ENCODE measurements at places on chromosomes 4 and X.
A peak's percentile ranks its signal among the peaks of the same experiment; 100 is the strongest.

DNA sequence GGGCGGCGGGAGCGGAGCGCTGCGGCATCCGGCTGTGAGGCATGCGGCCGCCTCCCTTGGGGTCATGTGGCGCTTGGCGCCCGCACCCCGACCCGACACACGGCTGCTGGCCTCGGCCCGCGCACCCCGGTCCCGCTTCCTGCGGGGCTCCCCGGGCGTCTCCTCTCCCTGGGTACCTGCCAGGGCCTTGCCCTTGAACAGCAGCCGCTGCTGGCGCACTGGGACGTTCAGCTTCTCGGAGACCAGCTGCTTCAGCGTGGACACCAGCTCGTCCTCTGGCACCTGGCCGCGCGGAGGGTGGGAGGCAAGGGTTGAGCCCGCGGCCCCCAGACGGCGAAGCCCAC is 391 bp downstream of the UBL4A start:
- peak; percentile 24 for DNase-seq

DNA sequence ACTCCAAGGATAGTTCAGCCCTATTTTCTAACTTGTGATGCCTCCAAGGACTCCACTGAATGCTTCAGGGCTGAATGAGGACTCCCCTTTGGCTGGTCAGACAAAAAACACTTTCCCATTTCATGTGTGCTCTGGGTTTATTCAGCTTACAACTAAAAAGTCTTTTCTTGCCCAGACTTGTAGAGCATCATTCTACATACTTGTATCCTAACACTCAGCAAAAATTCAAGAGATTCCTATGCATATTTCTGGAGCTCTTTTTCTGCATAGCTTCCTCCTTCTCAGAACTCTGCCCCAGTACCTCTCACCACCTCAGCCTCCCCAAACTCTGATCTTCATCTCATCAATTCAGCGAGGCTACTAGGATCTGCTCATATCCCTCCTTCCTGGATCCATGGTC is 22.2 kb upstream of the KLF3 start:
- no peak for DNase-seq

- no peak for DNase-seq
Measured at GRCh38 chr4:87356832-87357526, 34.0 kb downstream of the HSD17B11 start.

GRCh38 chrX:47233333-47234113 is 714 bp downstream of the USP11 start:
- peak; percentile 96 for DNase-seq

DNA sequence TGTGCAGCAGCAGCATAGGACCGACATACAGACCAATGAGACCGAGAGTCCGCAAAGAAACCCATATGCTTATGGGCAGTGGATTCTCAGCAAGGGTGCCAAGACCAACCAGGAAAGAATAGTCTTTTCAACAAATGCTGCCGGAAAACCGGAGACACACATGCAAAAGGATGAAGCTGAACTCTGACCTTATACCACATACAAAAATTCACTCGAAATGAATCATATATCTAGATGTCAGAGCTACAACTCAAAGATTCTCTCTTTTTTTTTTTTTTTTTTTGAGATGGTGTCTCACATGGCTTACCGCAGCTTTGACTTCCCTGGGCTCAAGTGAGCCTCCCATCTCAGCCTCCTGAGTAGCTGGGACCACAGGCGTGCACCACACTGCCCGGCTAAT is 16.0 kb upstream of the MXD4 start:
- DNase-seq = peak; percentile 30

DNA sequence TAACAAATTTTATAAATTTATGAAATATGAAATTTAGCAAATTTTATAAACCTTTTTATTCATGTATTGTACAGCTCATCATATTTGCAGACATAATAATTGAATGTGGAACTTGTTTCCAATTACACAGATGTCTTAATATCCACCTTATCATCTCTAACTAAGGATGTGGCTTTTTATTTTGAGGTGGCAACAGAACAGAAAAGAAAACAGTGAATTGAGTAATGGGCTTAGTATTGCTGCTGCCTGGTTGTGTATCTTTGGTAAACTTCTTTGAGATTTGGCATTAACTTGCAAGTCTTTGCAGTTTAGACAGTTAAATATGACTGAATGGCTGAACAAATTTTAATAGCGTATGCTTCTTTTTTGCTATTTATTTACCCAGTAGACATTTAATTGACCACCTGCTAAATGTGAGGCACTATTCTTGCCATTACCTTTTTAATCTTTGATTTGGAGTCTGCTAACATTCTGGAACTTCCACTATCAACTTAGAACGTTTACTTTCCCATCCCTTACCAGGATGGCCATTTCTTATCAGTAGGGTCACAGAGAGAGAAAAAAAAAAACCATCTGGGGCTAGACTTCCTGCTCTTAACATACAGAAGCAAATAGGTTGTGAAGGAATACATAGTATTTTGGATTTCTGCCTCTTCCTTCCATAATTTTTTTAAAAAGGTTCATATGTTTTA is 44.8 kb downstream of the CLCN3 start:
- DNase-seq = no peak

DNA sequence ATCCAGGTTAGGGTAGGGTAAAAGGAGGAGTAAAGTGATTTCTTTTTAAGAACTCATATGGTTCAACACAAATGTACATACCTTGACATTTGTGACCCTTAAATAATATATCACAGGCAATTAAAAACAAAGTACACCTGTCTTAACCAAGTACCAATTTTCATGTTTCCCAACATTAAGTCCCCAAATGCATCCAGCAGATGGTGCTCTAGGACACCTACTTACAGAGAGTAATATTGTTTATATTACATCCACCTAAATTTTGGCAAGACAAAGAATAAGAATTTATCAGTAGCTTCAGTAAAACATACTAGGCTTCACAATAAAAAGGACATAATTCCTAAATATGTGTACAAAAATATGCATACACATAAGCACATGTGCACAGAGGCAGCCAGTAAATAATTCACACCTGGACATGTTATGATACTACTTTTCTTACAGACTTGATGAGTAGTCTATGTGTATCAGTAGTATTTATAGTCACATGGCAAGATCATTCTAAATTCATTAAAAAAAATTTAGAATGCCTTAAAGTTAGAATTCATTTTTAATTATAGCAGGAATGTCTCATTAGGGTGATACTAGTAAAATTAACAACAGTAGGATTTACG is 219.7 kb downstream of the DCLK2 start:
- DNase-seq = peak; percentile 60

- no peak for DNase-seq
Measured at GRCh38 chr4:160423879-160424451, 1321.1 kb downstream of the RAPGEF2 start.

- DNase-seq = no peak
Measured at GRCh38 chr4:69210911-69211310, 3.6 kb downstream of the UGT2B11 start.

- peak; percentile 71 for DNase-seq
Measured at GRCh38 chr4:38030023-38030422, 69.8 kb downstream of the PTTG2 start.

DNA sequence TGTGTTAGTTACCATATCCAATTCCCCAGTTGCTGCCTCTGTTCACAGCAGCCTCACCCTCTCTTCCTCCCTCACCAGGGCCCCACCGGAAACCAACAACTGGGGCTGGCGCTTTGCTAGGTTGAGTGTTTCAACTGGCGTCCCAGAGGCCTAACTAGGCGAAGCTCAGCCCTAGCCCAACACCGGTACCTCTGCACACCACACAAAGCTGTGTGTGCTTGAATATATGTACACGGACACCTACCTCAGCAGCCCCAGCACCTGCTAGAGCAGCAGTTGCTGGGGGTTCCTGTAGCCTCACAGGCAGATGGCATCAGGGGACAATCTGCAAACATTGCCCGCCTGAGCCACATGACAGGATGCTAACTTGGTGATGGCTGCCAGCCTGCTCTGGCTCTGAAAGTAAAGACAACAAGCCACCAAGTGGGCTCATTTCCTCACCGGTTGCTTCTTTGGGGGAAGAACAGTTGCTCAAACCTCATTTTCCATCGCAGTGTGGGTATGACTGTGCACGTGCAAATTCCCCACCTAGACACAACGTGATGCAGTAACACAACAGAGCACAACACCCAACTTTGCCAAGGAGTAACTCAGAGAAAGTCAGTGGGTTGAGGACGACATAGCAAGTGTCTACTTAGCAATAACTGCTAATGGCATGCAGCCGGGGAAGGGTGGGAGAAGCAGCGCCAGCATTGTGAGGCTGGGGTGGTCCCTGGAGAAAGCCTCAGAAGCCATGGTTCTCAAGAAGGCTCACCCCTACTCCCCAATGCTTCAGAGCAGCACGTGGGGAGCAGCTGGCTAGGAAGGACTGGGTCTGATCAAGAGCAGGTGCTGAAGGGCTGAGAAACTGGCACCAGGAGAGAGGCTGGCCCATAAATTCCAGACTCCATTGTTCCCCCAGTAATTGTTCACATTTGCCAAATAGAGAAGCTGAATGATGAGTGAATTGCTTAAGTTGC is 139.5 kb downstream of the SH3KBP1 start:
- no peak for DNase-seq

- DNase-seq = peak; percentile 35
Measured at GRCh38 chr4:42302348-42302747, 94.9 kb upstream of the SHISA3 start.

DNA sequence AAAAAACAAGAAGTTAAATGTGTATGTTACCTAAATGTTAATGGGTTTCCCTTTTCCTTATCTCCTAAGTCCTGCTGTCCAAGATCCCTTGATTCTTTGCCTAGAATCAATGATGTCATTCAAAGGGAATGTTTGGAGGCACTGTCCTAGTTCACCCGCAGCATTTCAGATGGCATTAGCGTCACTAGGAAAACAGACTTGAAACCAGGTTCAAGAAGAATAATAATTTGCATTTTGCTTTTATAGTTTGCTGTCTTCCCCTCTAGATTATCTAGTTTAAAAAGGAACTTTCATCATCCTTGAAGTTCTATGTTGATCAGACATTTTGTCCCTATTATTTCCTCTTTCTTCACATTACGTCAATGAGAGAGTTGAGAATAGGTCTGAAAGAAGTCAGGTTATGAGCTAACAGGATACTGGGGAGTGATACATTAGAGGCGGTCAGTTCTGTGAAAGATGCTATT is 234.1 kb upstream of the PGRMC2 start:
- peak; percentile 83 for DNase-seq

GRCh38 chrX:107845625-107846024 is 20.0 kb downstream of the MID2 start:
- no peak for DNase-seq

DNA sequence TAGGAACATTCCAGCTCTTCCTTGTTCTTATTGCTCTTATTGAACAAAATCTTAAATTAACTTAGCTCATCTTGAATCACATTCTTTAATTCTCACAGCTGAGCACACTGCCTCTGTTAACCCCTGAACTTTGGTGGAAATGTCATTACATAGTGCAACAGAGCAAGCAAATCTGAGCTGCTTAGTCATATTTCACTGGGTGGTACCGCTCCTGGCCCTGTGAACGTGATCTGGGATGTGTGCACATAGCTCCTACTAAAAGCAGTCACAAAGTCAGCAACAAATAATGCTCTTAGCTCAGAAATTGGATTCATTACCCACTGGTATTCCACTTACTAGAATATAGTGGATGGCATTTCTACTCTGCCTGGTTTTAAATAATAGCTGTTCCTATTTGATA is 27.9 kb downstream of the ARHGEF6 start:
- DNase-seq = peak; percentile 52

DNA sequence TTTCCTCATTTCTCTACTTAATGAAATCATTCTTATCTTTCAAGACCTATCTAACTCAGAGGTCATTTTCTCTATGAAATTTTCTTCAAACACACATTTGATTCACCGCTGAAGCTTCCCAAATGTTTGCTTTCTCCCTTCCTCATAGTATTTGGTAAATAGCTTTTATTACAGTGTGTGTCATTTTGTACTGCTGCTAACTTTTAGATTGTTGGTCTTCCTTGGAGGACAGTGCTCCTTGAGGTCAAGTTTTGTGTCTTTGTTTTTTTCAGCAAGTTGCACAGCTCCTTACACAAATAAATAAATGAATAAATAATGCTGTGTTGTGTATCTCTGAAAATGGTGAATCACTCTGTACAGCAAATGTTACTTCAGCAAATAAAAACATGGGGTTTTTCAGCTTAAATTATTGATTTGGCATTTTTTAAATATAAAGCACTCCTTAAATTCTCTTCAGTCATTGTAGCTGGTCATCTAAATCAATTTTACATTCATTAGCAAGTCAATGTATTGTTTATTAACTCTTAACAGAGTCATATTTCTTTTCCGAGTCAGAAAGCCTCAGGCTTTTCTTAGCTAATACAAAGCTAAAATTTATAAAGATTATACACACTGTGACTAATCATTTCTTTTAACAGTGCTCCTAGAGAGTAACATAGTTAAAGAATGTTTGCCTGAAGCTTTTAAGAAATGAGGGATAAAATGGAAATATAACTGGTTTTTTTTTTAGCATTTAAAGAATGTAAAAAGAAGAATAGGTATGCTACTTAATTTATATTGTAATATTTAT is 30.1 kb upstream of the MAD2L1 start:
- DNase-seq = peak; percentile 21

DNA sequence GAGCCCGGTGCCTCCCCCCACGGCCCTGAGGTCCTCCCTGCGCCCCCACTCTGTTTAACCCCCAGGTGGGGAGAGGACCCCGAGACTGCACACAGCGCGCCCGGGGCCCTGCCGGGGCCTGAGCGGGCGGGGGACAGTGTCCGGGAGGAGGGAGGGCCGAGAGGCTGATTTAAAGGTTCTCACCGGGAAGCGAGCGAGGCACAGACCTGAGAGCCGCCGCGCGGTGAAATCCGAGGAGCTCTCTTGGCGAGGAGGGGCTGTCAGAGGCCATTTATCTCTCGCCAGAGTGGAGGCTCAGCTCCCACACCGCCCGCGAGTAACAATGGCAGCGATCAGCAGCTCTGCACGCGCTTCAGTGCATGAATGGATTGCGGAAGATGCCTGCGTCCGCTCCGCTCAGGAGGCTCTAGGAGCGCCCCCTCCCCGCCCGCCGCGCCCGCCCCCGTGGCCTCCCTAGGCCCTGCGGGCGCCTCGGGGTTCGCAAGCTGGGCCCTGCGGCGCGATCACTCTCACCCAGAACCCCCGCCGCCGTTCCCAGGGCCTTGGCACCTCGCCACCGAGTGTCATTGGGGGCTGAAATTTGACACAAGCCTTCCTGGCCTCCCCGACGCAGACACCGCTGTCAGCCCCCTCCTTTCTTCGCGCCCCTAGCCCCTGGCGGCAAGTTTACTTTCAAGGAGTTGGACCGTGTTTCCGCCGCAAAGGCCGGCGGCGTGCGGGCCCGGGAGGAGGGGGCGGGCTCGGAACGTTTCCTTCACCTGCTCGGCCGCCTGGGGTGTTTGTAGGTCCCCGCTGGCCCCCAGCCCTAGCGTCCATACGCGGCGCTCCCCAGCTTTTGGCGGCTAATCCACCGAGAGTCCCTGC is 48.7 kb upstream of the BCOR start:
- peak; percentile 59 for DNase-seq

GRCh38 chr4:14117575-14118238 is 490.2 kb upstream of the BOD1L1 start:
- DNase-seq = no peak

GRCh38 chr4:99642725-99643489 is 14.7 kb downstream of the C4orf54 start:
- DNase-seq = no peak

DNA sequence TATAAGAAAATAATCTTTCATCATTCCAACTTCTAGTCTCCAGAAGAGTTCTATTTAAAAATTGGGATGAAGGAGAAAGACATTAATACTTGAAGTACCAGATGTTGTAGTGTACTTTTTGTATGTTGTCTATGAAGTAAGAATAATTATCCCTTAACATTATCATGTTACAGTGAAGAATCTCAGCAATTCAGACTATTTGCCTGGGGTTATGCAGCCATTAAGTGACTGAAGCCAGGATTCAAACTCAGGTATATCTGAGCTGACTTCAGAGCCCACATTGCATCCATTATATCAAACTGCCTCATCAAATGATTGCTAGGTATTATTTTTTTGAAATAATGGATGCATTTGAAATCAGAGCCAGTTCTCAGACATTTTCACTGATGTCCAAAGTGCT is 76.1 kb upstream of the FHDC1 start:
- DNase-seq = peak; percentile 36

Measured in EH (cell line).